ENCODE measurements at places on chromosomes 6 and 20.

DNA sequence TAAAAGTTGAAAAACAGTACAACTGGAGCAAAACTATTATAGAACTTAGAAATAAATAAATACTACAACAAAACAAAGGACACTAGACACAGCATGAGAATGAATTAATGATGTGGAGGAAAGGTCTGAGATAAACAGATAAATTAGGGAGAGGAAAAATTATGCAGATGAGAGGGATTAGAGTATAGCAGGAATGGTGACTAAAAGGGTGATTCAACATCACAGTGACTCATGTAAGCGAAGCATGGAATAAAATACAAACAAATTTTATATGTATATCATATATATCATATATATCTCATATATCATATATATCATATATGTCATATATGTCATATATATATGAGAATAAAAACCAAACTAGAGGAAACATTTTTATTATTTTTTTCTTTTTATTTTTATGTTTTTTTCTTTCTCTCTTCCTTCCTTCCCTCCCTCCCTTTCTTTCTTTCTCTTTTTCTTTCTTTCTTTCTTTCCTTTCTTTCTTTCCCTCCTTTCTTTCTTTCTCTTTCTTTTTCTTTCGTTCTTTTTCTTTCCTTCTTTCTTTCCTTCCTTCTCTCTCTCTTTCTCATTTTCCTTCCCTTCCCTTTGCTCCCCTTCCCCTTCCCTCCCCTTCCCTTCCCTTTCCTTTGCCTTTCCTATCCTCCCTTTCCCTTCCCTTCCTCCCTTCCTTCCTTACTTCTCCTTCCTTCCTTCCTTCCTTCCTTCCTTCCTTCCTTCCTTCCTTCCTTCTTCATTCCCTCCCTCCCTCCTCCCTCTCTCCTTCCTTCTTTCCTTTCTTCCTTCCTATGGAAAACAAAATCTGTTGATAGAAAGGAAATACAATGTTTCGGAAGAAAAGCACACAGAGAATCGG, 1014.6 kb downstream of the GRIK2 start:
- DNase-seq = no peak

DNA sequence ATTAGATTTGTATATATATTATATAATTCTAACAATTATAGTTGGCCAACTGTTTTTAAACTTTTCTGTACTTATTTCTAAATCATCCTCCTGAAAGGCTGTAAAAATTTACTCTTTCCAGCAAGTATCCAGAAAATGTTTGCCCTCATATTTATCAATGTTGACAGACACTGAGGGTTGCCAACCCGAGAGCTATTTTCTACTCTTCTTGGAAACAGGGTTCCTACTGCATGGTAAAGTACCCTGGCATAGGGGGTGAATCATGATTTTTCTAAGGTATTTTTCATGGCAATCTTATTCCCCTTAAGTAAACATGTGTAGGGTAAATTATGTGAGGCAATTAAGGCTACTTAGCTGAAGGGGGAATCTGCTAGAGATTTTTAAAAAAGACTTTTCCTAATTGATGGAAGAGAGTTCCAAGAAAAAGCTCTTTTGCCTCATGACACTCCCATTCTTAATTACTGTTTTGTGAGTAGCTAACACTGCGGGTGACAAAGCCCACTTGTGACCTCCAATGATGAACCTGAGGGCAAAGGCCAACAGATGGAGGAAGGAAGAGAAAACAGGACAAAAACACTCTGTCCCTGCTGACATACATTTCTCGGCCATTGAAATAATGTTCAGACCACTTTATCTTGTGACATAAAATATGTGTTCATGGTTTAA, 37.9 kb downstream of the GPX5 start:
- DNase-seq = no peak

DNA sequence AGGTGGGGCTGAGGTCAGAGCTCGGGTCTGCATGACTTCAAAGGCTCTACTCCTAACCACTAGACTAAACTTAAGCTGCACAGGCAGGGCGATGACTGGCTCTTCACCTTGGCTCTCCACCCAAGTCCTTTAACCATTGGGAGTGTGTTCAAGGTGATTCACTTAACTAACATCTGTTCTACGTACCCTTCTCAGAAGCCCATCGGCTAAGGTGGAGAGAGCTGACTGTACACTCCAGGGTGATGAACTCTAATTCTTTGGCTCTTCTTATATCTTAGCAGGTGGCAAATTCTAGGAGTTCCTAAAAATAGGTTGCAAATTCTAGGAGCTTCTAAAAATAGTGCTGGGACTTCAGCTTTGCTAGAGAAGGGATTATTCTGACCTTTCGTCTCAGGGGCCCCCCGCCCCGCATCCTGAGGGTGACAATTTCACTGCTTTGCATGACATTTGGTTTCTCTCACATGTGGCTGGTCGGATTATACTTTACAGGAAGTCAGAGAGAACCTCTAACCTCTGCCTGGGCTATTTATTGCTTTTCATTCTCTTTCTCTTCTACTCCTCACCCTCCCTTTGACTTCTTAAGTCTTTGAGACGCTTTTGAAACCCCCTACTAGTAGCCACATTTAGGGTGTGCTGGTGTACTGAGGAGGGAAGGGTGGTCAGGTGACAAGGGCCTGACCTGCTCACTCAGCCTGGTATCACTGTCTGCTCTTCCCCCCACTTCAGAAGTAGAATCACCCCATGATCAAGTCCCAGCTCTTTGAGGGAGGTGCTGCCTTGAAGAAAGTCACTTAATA, 55.5 kb downstream of the PRDM1 start:
- DNase-seq = no peak

DNA sequence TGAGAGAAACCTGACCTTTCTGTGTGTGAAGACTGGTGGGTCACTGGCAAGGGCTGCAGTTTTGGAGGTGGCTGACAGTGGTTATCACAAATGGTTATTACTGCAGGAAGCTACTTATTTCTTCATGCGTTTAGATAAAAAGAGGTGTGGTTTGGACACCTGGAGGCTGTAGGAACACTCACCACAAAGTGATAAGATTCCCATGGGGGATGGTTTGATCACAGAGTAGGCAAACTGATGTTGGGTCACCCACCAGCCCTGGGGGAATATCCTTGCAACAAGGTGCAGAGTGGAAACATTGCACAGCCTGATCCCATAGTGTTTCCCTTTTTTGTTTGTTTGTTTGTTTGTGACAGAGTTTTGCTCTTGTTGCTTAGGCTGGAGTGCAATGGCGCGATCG, 33.9 kb upstream of the RNGTT start:
- DNase-seq = no peak

GRCh38 chr6:13581700-13582229, 7.4 kb downstream of the SIRT5 start:
- DNase-seq = no peak

GRCh38 chr6:139639507-139639906, 265.1 kb upstream of the CITED2 start:
- DNase-seq = no peak

DNA sequence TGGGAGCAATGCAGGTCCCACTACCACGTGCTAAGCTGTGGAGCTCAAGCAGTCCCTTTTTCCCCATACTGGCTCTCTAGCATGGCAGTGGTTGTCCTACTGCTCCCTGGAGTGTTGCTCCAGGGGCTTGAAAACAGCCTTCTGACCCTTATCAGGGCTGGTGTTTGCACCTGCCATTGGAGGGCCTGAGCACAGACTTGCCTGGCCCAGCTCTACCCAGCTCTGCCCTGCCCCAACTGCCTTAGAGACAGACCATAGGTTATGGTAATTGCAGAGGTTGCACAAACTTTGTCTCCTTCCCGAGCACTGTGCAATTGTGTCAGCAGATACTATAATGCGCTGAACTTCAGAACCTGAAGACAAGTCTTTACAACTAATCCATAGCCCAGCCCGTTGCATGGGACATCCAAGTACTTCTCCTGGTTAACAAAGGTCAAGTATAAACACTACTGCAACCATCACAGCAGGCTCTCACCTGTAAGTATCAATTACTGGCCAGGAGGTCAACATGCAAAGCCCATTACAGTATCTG, 58.7 kb downstream of the PDSS2 start:
- no peak for DNase-seq

- DNase-seq = no peak
Measured at GRCh38 chr6:73285674-73286283, 22.8 kb upstream of the KHDC1 start.

DNA sequence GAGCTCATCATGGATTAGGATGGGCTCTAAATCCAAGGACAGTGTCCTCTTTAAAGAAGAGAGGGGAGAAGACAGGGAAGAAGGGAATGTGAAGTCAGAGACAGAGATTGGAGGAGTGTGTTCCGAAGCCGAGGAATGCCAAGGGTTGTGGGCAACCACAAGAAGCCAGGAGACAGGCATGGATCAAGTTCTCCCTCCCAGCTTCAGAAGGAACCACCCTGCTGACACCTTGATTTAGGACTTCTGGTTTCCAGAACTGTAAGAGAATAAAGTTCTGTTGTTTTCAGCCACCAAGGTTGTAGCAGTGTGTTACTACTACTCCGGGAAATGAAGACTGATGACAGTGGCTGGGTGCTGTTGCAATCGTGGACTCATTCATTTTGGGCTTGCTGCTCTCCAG, 120.1 kb downstream of the RPS12 start:
- no peak for DNase-seq

- peak; percentile 14 for DNase-seq
Measured at GRCh38 chr20:1108437-1108920, 9.9 kb upstream of the PSMF1 start.

Measured in stimulated activated CD8-positive, alpha-beta memory T cell treated with anti-CD3 and anti-CD28 coated beads, Interleukin-4, amount 100 ng/mL, for 1 hour (primary cell).